ENCODE measurements at places on chromosomes 2 and 18.

- no peak for DNase-seq
These were observed 37.5 kb downstream of the MRPL33 start for GRCh38 chr2:27808984-27809383.

DNA sequence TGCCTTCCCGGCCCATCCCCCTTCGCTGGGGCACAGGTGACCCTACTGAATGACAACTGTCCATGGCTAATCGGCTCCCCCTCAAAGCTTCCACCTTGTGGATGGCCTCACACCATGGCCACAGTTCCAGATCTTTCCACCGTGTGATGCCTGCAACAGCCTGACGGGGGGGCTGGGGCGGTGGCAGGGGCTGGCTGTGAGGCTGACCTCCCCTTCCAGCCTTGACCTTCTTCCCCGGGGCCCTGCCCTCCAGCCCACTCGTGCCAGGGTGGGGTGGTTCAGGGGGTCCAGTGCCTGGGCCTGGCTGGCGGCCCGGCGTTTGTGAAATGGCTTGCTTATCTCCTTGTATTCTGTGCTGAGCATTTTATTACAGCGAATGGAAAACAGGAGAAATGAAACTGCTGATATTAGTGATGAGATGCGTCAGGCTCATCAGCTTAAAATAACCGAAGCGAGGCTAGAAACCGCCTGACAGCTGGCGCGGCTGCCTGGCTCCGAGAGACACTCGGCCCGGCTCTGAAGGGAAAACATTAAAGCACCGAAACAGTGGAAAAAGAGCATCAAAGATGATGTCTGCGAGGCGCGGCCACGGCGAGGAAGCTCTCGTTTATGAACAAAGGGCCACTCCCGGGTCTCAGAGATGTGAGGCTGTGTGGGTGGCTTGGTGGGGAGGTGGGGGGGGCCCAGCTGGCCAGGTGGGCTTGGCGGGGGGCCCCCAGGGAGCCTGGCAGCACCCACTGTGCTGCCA is 916 bp upstream of the PDCD1 start:
- peak; percentile 70 for DNase-seq

- no peak for DNase-seq
These were observed 4.4 kb downstream of the CAPN14 start for GRCh38 chr2:31212659-31213600.

GRCh38 chr18:11155034-11155759 is 5.8 kb upstream of the PIEZO2 start:
- DNase-seq, result peak; percentile 51

GRCh38 chr2:187618813-187619212 is 64.6 kb upstream of the TFPI start:
- DNase-seq, result no peak

- DNase-seq, result no peak
These were observed 623.2 kb upstream of the ID2 start for GRCh38 chr2:8058652-8059051.

- peak; percentile 76 for DNase-seq
These were observed 212.4 kb downstream of the ANAPC1 start for GRCh38 chr2:111671426-111672150.

GRCh38 chr18:28078849-28079248 is 98.1 kb downstream of the CDH2 start:
- DNase-seq, result no peak

DNA sequence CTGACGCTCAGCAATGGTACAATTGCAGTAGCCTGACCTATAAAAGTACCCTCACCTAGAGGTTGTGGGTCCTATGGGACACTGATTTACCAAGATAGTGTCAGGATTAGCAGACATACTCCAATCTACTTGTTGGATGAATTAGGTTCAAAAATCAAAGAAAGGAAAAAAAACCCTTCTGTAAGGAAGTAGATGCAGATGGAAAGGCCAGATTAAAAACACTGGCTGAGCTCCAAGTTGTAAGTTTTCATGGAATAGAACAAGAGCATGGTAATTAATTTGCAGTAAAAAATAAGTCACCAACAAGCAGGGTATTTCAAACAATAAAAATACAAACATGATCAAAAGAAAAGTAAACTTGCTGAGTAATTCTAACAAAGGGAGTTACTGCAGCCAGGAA is 26.4 kb downstream of the IDH1 start:
- no peak for DNase-seq

DNA sequence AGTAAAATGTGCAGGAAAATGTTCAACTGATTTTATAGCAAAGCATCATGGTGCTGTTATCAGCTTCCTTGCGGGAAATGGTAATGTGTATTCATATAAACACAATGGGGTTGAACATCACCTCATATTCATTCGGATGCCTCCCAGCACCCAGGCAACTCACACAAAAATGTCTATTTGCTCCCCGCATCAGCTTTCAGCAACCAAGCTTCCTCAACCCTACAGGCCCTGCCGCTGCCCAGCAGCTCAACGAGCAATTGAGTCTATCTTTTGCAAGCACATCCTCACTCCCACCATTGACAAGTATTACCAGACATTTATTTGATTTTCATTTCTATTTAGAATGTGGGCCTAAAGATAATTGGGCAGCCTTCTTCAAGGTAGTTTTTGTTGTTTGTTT is 2161.4 kb upstream of the PIK3C3 start:
- no peak for DNase-seq

- peak; percentile 83 for DNase-seq
These were observed at the start of gene NPPC for GRCh38 chr2:231926180-231926741. Gene NPPC, minus strand, starts transcription at chr2:231926396. Its CDS starts 147 bp downstream, at chr2:231926249.

DNA sequence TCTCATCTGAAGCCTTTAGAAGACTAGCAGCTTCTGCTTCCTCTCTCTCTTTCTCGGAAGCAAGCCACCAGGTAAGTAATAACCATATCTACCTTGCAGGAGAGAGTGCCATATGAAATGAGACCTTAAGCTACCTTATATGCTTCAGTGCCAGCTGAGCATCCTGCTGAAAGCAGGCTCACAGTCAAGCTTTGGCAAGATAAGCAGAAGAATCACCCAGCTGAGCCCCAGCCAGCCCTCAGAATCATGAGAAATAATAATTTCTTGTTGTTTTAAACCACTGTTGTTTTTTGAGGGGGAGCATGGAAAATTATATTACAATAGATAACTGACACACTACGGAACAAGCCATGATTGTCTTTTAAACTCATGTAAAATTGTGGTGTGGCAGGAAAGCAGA is 514.4 kb downstream of the MBD2 start:
- DNase-seq, result no peak

GRCh38 chr18:8011906-8012305 is 444.8 kb downstream of the PTPRM start:
- DNase-seq, result no peak

- no peak for DNase-seq
These were observed 12.8 kb downstream of the FANCL start for GRCh38 chr2:58228299-58228698.

DNA sequence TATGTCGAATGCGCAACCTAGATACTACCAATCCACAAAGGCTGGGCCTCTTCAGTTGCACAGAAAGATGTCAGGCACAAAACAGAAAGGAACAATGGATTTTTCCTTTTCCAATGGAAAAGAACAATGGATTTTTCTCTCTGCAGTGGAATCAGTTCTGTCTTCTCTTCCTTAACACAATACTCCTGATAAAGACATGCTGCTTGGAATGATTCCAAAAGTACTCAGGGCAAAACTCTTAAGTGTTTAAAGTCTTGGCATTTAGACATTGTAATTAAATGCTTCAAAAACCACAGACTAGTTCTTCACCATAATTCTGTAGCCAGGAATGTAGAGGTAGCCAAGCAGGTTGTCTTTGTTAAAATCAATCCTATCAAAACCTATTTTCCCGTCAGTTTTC is 46.7 kb upstream of the FLACC1 start:
- no peak for DNase-seq

DNA sequence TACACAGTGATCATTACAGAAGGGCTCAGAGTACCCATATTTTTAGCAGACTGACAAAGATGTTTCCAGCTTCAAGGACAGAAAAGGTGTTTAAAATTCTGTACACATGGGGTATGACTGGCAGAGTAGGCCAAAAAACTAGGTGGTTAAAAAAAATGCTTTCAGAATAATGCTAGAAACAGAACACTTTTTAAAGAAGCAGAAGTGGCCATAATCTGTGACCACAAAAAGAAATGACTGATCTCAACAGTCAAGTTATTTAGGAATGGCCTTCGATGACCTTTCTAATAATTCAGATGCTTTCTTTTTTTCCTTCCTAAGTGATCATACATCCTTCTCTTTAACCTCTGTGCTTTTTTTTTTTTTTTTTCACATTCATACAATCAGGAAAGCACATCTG is 4.1 kb upstream of the AQP4 start:
- no peak for DNase-seq

GRCh38 chr2:223161873-223162458 is 110.0 kb downstream of the KCNE4 start:
- no peak for DNase-seq

- DNase-seq, result no peak
These were observed 48.8 kb upstream of the PPP1CB start for GRCh38 chr2:28702878-28703277.

DNA sequence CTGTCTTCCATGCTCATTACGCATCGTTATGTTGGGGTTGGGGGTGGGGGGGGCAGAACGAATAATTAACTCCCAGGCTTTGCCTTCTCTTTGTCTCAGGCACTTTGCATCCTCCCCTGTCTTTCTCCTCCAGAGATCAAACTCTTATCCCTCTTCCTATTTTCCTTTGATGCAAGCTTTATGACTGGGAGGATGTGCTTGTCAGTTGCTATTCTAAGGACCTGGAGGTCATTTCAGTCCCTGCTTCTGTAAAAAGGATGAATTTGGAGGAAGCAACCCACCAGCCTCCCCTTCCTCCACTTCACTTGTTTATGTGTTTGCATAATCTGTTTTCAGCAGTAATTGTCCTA is 87.5 kb downstream of the ZCCHC2 start:
- no peak for DNase-seq
